ENCODE measurements at places on chromosomes 1 and 21.

- no peak for DNase-seq
Measured at GRCh38 chr1:48548985-48549384, 77.0 kb upstream of the SPATA6 start.

DNA sequence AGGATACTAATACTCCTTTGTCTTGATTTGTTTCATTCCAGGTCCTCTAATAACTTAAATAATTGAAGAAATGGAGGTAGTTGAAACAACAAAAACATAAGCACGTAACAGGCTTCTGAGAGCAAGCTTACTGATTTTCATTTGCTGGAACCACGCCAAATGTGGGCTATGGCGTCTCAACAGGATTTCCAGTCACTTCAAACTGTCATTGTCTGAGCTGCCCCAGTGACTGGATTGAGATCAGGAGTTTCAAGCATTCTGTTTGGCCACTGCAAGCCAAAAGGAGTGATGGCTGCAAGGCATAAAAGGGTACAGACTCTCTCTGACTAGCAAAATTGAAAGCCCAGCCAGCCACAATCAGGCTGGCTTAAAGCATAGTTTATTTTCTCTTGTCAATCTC is 289.9 kb downstream of the DPYD start:
- DNase-seq: no peak

DNA sequence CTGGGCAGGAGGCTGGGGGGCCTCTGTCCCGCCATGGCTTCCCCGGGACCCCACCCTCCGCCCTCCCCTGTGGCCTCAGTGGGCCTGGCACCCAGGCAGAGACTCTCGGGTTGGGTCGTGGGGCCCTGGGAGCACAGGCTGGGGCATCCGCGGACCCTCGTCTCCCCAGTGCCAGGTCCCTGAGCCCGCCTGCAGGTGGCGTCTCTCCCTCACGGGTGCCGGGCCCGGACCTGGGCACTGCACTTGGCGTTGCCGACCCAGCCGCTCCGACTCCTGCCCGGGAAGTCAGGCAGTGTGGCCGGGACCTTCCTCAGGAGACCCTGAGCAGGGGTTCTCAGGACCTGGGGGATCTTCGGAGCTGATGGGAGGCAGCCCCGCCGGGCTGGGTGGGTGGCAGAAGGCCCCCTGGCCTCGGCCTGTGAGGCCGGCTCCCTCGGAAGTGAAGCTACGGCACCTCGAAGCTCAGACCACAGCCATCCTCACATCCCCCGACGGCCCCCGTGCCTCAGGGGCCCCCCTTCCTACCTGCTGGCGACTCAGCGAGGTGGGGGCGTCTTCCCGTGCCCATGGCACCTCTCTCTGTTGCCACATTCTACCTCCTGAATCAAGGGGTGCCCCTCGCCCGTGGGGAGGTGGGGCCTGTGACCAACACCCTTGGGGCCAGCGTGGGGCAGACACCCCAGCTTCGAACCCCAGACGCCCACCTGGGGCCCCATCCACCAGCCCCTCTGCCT is 6.4 kb upstream of the C1orf159 start:
- no peak for DNase-seq

DNA sequence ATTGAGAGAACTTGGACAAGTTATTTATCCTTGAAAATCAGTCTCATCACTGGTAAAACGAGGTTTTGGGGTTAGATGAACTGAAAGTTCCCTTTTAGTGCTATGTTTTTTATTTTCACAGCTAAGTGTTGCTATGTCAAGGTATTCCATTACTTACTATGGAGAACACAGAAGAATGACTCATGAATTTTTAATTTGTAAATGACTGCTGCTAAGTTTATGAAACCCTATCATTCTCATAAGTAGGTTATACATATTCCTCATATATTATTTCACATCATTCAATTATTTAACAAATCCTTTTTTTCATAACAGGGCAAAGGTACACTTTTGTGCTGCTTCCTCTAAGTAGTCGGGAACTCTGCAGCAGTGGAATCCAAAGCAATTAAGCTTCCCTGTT is 52.2 kb upstream of the ATP1A1 start:
- DNase-seq: no peak

- no peak for DNase-seq
Measured at GRCh38 chr1:57494530-57495079, 70.7 kb upstream of the DAB1 start.

- DNase-seq: no peak
Measured at GRCh38 chr1:242651817-242652216, 127.3 kb upstream of the PLD5 start.

GRCh38 chr1:54623216-54624007 is at the start of gene FAM151A:
Gene FAM151A (minus strand): TSS chr1:54623525. CDS start chr1:54623395, 130 bp downstream.
- no peak for DNase-seq

DNA sequence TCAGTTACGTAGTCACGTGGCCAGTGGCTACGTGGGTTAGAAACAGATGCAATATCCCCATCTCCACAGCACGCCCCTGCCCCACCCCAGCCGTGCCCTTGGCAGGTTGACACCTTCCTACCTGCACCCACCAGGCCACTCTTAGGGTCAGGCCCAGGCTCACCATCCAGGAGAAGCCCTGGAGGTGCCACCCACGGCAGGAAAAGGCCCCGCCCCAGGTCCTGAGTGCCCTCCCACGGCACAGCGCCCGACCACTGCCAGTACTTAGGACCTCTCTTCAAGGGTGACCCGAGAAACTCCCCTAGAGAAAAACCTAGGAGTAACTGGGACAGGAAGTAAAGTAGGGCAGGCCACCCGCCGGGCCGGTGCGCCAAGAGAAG is 1.5 kb downstream of the C1orf35 start:
- no peak for DNase-seq

GRCh38 chr1:15063346-15063745 is 90.2 kb upstream of the TMEM51 start:
- no peak for DNase-seq

DNA sequence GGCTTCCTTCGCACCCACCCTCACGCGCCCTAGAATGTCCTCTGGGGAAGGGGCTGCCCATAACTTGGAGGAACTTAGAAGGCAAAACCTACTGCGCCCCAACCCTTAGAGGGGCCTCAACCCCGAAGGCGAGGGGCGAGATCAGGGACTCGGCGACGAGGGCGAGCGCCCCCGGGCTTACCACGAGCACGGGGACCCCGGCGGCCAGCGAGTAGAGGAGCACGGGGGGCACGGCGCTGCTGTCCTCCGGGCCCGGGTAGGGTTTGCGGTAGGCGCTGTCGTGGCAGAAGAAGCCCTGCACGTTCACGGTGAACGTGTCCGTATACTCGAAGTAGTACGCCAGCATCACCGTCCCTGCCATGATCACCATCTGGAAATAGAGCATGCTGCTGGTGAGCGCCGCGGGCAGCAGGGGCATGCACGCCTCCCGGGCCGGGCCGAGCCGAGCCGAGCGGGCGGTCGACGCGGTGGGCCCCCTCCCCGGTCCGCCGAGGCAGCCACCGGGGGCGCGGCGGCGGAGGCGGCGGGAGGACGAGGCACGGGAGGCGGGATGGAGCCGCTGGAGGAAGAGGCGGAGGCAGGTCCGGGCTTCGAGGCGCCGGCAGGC is 304 bp downstream of the PLPPR5 start:
- no peak for DNase-seq

GRCh38 chr1:180415236-180415848 is 87.0 kb downstream of the ACBD6 start:
- no peak for DNase-seq

- DNase-seq: no peak
Measured at GRCh38 chr1:39825432-39825941, 36.8 kb upstream of the BMP8B start.

GRCh38 chr1:247177755-247178154 is 5.9 kb upstream of the ZNF124 start:
- DNase-seq: no peak

- DNase-seq: no peak
Measured at GRCh38 chr1:235799264-235799663, 67.4 kb downstream of the LYST start.

- no peak for DNase-seq
Measured at GRCh38 chr21:33854604-33855003, 61.0 kb downstream of the ATP5PO start.

GRCh38 chr21:36566644-36567043 is 86.7 kb upstream of the CLDN14 start:
- no peak for DNase-seq

DNA sequence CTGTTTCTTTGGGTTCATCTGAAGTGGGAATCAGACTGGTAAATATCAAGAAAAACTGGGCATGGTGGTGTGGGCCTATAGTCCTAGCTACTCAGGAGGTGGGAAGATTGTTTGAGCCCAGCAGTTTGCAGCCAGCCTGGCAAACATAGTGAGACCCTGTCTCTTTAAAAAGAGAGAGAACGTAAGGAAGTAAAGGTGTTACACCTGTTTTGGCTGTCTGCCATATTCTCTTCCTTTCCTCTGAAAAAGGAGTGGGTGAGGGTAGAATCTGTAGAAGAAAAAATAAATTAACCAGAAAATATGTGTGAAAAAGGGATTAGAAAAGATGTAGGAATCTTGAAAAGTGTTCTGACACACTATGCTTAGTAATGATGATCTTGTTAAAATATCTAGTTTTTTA is 20.0 kb downstream of the AHCYL1 start:
- no peak for DNase-seq

- DNase-seq: no peak
Measured at GRCh38 chr1:173149887-173150286, 57.2 kb downstream of the TNFSF4 start.

- no peak for DNase-seq
Measured at GRCh38 chr1:10187026-10187334, 23.4 kb upstream of the KIF1B start.

DNA sequence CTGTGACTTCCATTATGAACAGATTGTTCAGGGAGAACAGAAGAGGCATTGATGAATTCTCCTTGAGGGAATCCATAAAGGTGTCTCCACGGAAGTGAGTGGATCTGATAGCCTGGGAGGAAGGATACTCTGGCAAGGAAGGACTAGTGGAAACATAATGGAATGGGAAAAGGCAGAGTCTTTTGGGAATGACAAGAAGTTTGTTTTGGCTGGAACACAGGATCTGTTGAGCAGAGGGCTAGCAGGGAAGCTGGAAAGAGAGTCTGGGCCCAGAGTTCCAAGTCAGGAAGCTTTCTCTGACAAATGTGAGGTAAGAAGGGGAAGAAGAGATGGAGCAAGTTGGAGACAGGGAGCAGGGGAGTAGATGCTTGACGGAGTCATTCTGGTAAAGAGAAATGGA is 8.1 kb downstream of the ADAMTS5 start:
- DNase-seq: no peak

- DNase-seq: no peak
Measured at GRCh38 chr1:24100945-24101737, 10.8 kb downstream of the MYOM3 start.

DNA sequence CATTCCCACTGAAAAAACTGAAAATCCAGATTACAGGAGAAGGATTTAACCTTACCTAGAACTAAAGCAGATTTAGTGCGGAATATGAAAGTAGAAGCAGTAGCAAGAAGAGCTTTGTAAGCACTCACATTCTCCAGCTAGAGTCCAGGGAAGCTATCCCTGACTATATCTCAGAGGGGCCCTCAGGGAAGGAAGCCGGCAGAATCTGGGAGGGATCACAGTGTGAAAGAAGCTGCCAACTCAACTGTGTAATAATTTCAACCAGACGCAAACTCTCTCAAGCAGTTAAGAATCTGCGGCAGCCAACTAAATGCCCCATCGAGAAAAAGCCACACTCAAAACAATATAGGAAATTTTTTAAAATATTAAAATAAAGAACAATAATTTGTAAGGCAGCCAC is 163.8 kb downstream of the EIF4G3 start:
- no peak for DNase-seq

GRCh38 chr21:41848958-41849580 is 30.1 kb downstream of the PRDM15 start:
- no peak for DNase-seq

- no peak for DNase-seq
Measured at GRCh38 chr1:95278173-95279006, 44.4 kb downstream of the RWDD3 start.

GRCh38 chr1:101364370-101365120 is 127.7 kb downstream of the S1PR1 start:
- DNase-seq: no peak

DNA sequence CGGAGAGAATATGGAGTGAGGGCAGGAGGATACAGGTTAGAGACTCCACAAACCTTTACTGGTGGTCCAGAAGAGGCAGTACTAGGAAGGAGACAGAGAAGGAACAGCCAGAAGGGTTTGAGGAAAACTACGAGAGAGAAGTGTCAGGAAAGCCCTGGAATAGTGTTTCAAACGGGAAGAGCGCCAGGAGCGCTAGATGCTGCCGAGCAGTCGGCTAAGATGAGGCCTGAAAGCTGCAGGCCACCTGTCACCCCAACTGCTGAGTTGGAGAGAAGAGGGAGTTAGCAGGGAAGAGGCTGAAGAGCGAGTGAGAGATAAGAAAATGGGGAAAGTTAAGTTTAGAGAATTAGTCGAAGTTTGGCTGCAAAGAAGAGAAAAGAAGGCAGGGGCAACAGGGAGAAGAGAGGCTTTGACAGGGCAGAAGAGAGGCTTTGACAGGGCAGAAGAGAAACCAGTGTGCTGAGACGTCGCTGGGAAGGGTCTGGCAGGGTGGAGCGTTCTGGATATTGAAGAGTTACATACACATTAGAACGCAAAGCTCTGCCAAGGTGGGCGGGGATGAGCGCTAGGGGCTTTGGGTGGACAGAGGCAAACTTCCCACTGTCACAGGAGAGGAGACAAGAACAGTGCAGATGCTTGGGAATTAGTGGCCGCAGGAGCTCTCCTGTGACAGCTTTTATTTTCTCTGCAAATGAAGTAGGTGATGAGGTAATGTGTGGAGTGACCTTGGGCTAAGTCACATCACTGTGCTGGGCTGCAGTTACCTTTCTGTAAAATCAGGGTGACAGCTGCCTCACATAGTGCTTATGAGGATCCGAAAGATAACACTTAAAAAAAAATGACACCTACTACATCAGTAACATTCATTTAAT is 31.2 kb downstream of the PCSK9 start:
- DNase-seq: no peak

GRCh38 chr1:76901158-76901767 is 34.0 kb downstream of the ST6GALNAC5 start:
- no peak for DNase-seq

GRCh38 chr1:159915571-159916241 is 9.6 kb downstream of the TAGLN2 start:
- DNase-seq: no peak

DNA sequence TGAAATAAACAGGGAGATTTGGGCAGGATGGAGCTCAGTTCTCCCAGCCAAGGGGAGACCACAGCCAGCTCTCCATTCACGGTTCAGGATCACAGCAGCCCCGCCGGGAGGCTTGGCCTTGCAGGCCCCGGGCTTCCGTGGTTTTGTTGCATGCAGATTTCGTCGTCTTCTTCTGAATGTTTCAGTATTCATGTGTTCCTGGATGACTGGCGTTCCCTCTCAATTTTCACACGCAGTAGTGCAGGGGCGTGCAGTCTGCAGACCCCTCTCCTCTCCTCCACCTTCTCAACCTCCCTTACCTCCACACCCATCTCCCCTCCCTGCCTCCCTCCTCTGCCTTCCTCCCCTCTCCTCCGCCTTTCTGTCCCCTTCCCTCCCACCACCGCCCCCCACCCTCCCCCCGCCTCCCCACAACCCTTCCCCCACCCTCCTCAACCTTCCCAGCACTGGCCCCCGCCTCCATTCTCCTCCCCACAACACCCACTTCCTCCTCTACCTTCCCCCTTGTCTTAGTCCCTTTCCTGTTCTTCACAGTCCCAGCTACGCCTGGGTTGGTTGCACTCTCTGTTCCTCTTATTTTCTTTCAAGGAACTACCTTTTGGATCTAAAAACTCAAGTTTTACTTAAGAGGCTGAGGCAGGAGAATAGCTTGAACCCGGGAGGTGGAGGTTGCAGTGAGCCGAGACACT is 8.4 kb upstream of the SLC19A1 start:
- DNase-seq: no peak

Measured in NCI-H2081 treated with DMSO at 0.1 percent for 48 hours (cell line).